ENCODE measurements at places on chromosomes 4 and X.

DNA sequence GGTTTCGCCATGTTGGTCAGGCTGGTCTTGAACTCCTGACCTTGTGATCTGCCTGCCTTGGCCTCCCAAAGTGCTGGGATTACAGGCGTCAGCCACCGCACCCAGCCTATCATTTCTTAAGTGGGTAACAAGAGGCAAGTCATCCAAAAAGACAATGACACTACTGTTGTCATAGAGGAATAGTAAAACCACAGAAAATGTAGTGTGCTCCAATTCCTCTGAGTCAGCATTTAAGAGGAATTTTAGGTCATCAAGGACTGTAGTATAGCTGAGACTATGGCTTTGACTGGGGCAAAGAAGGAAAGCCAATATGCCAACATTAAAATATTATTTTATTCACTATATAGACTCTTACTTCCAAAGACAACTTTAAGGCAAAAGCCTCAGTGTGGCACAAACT is 48.4 kb downstream of the ATP8A1 start:
- DNase-seq, result no peak

GRCh38 chr4:100317032-100317864 is 127.0 kb upstream of the DDIT4L start:
- DNase-seq, result no peak

DNA sequence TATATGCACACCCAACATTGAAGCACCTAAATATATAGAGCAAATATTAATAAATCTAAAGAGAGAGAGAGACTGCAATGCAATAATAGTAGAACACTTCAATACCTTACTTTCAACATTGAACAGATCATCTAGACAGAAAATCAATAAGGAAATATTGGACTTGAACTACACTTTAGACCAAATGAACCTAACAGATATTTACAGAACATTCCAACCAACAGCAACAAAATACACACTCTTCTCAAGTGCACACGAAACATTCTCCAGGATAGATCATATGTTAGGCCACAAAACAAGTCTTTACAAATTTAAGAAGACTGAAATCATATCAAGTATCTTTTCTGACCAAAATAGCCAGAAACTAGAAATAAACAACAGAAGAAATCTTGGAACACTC is 66.6 kb downstream of the CD99L2 start:
- DNase-seq, result no peak

DNA sequence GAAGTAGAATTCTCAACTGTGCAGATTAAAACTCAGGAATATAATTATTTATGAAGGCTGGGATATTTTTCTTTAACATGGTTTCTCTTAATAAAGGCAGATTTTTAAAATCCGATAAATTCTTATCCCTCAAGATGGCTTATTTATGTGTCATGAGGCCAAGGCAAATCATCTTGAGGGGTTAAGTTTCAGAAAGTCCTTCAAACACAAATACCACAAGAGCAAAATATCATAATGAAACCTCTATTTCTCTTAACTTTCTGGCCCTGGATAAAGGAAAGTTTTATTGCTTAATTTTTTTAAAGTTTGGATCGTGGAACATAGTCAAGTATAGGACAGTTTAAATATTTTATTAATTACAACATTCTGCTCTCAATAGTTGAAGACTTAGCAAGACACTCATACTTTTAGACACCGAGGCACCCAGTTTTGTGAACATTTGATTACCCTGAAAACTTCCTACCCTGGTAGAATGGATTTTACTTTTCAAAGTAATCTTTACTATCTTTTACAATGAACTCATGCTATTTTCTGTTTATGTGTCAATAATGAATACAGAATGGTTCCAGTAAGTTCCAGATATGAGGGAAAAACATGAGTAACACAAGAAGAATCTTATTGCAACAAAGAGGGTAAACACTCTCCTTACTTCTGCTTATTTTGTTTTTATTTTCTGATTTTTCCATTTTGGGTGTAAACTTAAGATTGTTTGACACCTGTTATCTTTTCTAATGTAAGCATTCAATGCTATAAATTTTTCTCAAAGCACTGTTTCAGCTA is 200.7 kb upstream of the IL15 start:
- DNase-seq, result no peak

DNA sequence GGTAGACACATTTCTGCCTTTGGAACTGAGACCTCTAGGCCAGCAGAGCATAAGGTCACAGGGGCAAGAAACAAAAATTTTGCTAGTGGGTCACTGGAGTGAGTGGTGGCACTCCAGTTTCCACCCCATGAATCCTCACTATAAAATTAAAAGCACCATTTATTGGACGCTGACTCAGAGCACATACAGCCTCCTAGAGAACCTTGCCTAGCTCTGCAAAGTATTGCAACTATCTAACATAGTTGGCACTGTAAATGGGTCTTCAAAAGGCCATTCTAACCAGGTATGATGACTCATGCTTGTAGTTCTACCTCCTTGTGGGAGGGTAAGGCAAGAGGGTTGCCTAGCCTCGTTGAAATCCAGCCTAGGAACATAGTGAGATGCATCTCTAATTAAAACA is 25.1 kb downstream of the RRAGB start:
- no peak for DNase-seq

DNA sequence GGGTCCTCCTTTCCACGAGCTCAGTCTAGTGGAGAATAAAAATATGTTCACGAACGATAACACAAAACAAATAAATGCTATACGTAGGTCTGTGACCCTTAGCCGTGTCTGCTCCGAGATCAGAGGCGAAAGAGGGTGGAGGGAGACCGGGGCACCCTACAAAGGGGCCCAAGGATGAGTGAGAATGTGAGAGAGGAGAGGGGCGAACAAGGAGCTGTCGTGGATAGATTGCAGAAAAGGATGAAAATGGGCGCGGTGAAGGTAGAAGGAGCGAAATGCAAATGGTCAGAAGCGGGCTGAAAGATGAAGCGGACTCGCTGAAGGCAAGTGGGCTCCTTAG is 6.2 kb upstream of the ZBTB33 start:
- no peak for DNase-seq

DNA sequence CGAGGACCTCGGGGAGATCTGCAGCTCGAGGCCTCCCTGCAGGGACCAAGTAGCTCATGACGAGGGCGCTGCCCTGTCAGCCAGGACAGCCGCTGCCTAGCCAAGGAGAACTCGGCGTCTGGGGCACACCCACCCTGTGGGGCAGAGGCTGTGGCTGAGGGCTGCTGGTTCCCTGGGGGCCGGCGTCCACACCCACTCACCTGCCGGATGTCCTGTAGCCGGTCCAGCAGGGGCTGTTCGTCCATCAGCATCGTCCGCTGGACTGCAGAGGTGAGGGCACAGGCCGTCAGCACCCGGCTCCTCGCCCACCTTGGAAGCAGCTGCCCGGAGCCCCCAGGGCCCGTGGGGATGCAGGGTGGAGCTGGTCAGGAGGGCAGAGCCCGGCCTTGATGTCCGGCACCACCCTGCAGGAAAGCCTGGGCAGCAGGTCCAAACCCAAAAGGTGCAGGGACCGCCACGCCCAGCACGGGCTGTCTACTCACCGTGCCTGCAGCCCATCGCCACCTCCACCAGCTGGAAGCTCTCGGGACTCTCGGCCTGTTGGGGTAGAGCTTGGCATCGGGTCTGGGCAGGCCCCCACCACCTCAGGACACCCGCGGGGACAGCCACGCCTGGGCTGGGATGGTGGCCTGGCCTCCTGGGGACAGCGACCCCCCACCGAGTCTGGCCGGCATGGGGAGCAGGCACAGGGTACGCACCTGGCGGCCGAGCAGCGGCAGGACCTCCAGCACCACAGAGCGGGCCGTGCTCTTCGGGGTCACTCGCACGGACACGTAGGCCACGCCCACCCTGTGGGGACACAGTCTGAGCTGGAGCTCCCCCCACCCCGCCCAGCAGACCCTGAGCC is 6.9 kb downstream of the DGKQ start:
- DNase-seq, result no peak

DNA sequence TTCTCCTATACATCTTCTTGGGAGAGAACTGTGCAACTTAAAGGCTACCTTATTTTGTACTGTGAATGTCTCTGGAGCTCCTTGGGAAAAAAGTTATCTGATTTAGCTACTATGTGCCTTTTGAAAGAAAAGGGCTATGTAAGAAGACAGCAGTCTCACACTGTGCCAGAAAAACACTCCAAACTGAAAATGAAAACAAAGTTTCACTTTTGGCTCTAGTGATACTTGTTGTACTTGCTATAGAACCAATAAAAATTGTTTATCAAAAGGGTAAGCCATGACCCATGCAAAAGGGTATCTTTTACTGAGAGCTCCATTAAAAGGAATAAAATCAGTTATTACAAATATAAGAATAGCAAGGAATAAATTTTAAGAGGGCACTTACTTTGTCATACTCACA is 2270.0 kb downstream of the ARAP2 start:
- DNase-seq, result no peak

- DNase-seq, result peak; percentile 72
Measured at GRCh38 chrX:15301924-15302323, 13.5 kb downstream of the ASB11 start.

- no peak for DNase-seq
Measured at GRCh38 chr4:15416357-15417232, 11.2 kb upstream of the C1QTNF7 start.

DNA sequence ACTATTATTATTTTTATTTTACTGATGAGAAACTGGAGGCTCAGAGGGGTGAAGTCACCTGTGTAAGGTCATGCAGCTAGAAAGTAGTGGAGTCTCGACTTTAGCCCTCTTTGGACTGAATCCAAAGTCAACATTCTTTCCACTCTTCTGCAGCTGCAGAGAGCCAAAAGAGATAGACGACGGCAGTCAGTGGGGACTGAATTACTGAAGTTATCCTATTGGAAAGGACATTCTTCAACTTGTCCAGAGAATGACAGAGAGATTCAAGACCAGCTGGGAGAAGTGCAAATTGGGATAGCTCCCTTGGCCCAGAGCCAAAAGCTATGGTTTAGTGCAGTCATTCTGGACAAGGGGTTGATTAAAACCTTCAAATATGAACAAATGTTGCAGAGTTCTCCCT is 42.5 kb downstream of the VGLL1 start:
- DNase-seq, result no peak

GRCh38 chr4:42905591-42905990 is 13.1 kb downstream of the GRXCR1 start:
- DNase-seq, result no peak

DNA sequence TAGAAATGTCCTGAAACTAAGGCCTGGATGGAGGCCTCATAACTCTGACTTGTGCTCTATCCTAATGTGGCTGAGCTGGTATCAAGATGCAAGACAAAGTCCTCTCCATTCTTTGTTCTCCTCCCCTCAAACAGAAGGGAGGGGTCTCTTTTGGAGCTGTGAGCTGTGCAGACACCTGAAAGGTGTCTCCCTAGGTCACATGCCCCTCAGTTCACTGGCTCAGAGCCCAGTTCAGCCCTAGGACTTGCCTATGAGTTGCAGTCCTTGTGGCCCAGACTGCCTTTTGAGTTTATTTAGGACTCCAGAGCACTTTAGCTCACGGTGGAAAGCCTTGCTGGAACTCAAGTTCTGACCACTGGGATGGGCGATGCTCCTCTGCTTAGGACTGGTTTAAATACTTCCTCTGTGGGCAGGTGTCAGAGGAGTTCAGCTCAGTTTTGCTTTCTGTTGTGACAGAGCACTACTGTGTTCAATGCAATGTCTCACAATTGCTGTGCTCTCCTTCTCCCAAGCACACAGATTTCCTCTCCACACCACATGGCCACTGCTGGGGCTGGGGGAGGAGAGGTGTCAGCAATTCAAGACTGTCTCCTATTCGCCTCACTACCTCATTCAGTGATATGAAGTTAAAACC is 84.8 kb upstream of the ZNF827 start:
- DNase-seq, result no peak

DNA sequence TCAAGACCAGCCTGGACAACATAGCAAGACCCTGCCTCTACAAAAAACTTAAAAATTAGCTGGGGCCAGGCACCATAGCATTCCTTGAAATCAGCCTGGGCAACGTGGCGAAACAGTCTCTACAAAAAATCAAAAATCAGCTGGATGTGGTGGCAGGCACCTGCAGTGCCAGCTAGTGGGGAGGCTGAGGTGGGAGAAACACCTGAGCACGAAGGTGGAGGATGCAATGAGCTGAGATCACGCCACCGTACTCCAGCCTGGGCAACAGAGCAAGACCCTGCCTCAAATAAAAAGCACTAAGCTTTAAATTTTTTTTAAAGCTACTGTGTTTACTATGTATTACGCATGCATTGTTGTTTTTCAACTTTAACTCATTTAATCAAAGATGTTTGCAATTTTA is 3.2 kb downstream of the RPL9 start:
- no peak for DNase-seq

DNA sequence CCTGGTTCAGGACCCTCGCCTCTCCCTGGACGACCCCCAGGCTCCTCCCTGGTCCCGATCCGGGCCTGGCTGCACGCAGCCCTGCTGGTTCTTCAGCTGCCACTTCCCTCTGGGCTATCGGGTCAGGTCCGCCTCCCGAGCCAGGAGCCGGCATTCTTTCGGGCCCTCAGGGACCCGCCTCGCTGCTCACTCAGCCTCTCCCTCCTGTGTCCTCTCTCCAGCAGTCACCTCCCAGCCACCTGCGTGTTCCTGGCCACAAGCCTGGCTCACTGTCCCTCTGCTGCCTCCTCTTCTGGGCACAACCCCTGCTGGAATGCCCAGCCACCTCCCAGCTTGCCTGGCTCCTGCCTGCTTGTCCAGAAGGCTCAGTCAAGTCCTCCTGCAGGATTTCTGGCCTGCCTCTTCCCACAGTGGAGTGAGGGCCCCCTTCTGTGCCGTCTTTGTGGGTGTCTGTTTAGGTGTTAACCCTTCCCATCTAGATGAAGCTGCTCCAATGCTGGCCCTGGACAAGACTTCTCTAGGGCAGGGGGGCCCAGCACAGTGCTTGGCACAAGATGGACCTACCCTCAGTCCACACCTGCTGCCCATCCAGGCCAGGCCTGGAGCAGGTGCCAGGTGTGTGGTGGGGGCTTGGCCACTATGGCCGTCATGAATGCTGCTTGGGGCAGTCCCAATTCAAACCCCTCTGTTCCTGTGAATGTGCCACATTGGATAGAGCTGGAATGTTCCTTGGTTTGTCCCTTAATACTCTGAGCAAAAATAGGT is 2.2 kb downstream of the WFS1 start:
- no peak for DNase-seq

- no peak for DNase-seq
Measured at GRCh38 chr4:114137984-114138383, 158.5 kb upstream of the ARSJ start.

DNA sequence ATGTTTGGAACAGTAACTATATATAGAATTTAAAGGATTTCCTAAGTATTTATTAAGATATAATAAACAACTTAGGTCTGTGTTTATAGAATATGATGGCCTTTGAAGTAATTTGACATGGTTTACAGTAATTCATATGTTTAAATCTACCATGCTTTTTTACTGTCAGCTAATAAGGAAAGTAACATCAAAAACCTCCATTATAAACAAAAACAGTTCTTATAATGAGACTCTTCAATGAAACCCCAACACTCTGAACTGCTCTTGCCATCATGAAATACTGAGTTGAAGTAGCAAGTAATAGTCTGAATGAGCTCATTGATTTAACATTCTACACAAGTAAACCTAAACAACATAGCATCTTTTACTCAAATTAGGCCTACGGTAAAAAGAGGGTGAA is 1236.5 kb downstream of the FSTL5 start:
- no peak for DNase-seq

GRCh38 chrX:29992083-29992482 is 223.3 kb upstream of the MAGEB2 start:
- DNase-seq, result no peak

Data from NCI-H2107 (cell line).